ENCODE measurements at places on chromosomes 7 and 10.

DNA sequence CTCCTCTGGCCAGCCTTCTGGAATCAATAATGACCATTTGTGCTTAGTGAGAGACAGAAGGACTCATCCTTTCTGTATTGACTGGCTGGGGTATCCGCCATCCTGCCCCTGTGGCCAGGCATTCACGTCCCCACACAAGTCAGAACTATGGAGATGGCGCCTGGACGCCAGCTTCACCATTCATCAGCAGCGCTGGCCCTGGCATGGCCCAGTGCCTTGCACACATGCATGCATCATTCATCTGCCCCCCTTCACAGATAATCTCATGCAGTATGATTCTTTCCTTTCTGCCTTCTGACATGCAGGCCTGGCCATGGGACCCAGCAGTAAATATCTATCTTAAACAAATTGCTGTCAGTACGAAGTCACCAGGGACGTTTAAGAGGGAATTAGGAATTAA, 114.8 kb upstream of the MKI67 start:
- DNase-seq = no peak

- no peak for DNase-seq
These were observed 42.4 kb downstream of the DYNC1I1 start for GRCh38 chr7:95814721-95815120.

- no peak for DNase-seq
These were observed 1040.2 kb upstream of the SORCS1 start for GRCh38 chr10:108204528-108205305.

DNA sequence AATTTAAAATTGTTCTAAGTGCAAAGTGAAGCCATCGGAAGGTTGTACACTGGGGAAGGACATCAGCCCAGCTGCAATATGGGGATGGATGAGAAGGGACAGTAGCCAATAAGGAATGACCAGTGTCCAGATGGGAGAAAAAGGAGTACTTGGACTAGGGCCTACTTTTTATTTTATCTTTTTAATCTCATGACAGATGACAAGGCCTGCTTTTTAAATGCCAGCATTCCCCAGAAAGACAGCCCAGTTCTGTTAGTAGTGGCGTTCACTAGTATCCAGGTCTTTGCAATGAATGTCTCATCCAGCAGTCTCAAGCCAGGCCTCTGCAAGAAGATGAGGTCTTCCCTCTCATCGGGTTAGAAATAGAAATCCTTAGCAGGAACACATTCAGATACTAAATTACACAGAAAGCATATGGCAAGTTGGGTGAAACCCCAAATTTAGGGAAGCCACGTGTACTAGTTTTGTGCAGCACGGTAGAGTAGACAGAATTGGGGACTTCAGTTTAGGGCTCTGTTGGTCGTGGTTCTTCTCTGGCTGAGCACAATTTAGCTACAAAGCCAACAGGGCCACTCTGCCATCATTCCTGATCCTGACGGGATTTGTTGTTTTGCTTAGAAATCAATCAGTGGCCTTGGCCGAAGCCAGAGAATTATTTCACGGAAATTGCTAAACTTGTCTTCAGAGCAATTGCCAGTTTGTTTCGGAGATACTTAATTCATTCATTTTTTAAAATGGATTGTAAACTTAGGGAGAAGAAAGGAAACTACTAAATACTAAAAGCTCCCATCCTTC, 227.8 kb downstream of the ARHGAP21 start:
- DNase-seq = no peak

- no peak for DNase-seq
These were observed 2.6 kb downstream of the CLDN15 start for GRCh38 chr7:101235050-101235449.

DNA sequence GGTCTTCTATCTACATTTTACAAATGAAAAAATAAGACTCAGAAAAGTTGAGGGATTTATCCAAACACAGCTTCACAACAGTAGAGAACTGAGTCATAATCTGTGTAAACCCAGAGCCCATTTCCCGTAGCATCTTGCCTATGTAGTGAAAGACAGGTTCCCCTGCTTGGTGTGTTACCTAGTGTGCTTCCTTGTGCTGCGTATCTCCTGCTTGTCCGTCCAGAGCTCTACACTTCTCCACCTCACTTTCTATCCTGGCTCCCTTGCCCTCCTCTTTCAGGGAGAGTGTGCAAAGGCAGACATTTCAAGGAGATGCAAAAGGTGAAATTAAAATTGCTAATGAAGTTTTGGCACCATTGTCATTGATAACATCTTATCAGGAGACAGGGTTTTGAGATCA, 1.4 kb upstream of the ASNS start:
- DNase-seq = no peak

Measured in amygdala (tissue), 56 donors.